ENCODE measurements at places on chromosomes 3 and 15. TPM values are rescaled to one million over a fixed set of nuclear protein-coding genes. Genes with fewer than 3 reads are reported as not detected.

Gene IL5RA
- not detected for polyA plus RNA-seq

Gene NR1I2
- 0.02 TPM for polyA plus RNA-seq

Gene THSD4
- 49.7 TPM for polyA plus RNA-seq

Gene CHRM5
- polyA plus RNA-seq, result not detected

Gene CAMK2N2
- 0.06 TPM for polyA plus RNA-seq

Gene DPPA2
- polyA plus RNA-seq, result not detected

Gene FETUB
- 3.3 TPM for polyA plus RNA-seq

Gene DOCK3
- polyA plus RNA-seq, result 0.93 TPM

Gene GMNC
- not detected for polyA plus RNA-seq

Gene ISLR
- polyA plus RNA-seq, result 2.3 TPM

Gene CLDN1
- 27.1 TPM for polyA plus RNA-seq

Gene SLCO2A1
- 6.2 TPM for polyA plus RNA-seq

Gene SLC15A2
- 2.1 TPM for polyA plus RNA-seq

Gene MB21D2
- polyA plus RNA-seq, result 1.6 TPM

Gene GABRA5
- polyA plus RNA-seq, result 0.14 TPM

Gene OR5K2
- not detected for polyA plus RNA-seq
